Pulmonary artery endothelial cell (primary cell): ENCODE measurements at places on chromosomes 3 and 15. TPM values are rescaled to one million over a fixed set of nuclear protein-coding genes. Genes with fewer than 3 reads are reported as not detected.

DNA sequence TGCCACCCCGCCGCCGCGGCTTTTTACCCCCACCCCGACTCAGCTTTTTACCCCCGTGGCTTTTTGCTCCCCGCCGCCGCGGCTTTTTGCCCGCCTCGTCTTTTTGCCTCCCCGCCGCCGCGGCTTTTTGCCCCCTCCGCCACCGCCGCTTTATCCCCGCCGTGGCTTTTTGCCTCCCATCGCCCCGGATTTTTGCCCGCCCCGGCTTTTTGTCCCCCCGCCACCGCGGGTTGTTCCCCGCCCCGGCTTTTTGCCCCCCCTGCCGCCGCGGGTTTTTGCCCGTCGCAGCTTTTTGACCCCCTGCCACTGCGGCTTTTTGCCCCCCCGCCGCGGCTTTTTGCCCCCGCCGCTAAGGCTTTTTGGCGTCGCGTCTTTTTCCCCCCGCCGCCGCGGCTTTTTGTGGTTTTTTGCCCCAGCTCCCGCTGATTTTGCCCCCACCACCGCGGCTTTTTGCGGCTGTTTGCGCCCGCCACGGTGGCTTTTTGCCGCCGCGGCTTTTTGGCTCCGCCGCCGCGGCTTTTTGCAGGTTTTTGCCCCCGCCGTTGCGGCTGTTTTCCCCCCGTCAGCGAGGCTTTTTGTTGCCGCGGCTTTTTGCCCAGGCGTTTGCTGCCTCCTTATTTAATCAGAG, 597.2 kb downstream of the GOLGA6L6 start:
- DNase-seq, result no peak

- DNase-seq, result no peak
Measured at GRCh38 chr3:124043023-124043422, 51.1 kb upstream of the ROPN1 start.

DNA sequence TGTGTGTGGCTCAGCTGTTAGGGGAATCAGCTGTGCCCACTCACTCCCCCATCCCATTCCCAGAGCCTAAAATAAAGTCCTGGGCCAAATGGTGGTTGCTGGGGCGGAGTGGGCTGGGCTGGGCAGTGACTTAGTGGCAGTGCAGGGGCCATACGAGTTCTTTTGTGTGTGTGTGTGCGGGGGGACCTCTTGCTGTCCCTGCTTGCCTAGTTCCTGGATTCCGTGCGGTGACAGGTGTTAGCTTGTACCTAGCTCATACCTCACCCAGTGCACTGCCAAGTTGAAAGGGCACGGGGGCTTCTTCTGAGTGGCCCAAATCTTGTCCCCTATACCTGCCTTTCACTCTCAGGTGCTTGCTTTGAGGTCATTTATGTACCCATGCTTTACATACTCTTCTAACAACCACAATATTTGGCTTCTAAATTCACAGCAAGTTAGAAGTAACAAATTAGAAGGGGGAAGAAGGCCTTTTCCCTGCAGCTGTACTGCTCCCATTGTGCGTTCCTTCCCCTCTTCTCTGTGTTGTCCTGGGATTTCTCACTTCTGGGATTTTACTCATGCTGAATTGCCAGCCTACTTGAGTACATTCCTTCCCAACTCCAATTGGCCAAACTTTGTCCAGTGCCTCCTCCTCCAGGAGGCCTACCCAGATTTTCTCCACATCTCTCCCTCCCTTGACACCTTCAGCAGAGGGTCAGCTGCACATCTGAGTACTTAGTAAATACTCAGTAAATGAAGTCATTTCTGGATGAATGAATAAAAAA, 66.3 kb upstream of the POLG start:
- no peak for DNase-seq

DNA sequence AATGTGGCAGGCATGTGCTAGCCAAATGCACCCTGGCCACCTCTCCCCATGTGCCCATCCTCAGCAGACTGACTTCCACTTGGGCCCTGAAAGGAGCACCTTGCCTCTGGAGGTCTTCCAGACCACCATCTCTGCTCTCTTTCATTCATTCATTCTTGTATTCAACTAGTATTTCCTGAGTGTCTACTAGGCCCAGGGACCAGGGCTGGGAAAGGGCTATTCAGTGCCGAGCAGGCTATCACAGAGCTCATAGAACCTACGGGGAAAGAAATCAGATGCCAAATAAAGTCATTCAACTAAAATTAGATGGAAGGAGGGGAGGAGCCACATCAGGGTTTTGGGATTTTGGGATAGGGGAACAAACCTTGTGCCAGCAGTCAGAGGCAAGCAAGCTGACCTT, 18.9 kb downstream of the PRR23A start:
- DNase-seq, result no peak

TM4SF4 gene
- not detected in 2 replicates for total RNA-seq
